EH (cell line): ENCODE measurements at places on chromosomes 12 and 14.
A peak's percentile ranks its signal among the peaks of the same experiment; 100 is the strongest.

DNA sequence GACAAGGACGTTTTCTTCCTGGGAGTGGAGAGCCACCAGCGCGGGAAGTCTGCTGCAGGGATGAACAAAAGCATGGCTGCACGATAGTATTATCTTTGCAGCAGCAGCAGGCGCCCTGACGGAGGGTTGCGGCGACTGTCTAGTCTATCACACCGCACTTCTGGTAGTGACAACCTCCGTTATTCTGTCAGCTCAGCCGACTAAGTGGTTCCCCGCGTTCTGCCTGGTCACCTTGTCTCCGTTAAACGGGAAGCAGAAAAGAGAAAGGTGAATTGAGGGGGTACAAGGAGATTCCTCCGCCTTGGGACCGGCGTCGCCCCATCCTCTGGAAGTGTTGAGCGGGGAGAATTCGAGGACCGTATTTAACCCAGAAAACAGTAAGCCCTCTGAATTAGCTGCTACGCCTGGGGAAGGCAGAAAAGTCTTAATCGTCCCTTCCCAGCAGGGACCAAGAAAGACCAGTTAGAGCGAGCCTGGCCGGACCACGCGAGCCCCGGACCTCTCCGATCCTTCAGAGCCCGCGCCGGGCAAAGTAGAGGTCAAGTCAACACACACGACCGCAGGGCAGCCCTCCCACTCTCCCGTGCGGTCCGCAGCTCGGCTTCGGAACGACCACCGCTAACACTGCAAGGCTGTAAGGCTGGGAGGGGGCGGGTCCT lies 536 bp upstream of the DAAM1 start:
- no peak for DNase-seq

GRCh38 chr14:100146531-100147091 lies 12.8 kb downstream of the DEGS2 start:
- no peak for DNase-seq

DNA sequence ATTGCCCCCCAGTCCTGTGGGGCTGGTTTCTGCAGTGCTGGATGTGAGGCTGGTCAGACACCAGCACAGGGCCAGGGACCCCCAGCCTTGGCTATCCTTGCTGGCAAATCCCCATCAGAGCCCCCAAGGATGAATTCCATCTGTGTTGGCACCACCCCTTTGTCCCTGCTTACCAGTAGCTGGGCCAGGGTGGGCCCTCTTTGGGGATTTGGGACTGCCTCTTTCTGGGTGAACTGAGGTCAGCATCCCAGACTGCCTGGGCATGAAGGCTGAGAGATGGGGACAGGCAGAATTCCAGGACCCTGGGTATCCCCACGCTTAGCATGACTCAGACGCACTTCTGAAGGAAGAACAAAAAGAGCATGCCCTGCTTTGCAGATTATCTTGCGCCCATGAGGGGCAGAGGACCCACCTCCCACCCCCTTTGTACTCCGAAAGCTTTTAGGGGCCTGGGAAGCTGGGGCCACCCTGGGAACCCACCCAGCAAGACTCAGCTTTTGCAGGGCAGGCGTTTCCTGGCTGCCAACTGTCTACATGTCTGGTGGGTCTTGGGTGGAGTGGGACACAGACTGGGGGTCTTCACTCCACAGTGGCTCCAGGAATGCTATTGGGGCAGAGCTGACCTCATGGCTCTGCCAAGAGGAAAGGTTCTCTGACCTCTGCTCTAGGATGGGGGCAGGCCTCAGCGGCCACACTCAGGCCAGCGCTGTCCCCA lies 26.8 kb downstream of the RFLNA start:
- peak; percentile 69 for DNase-seq

DNA sequence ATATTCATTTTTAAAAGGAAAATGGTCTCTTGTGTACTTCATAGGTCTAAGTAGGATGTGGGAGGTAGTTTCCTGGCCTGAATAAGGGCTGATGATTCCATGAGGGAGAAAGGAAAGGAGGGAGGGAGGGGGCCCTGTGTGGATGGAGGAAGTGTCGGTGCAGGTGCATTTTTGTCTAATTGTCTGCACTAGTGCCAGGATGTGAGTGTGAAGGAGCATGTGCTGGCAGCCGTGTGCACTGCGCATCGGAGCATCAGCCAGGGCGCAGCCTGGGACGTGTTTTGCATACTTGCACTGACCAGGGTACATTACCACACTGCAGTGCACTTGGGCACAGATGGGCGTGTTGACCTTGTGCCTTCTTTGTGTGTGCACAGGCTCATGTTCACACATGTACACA lies 29.2 kb downstream of the SMUG1 start:
- DNase-seq: no peak

DNA sequence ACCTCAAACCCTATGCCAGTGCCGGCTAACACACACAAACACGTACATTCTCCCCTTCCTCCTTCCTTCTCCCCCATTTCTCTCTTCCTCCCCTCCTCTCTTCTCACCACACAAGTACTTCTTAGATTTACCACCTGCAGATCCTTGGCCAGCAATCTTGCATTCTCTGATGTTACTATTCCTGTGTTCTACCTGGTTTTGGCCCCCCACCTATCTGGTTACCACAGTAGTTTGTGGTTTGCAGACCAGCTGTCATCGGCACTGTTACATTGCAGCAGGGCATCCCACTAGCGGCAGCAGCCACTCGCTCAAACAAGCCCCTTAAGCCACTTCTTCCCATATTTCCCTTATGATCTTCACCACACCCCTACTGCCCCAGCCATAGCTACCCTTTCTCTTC lies 3.9 kb downstream of the ABHD4 start:
- DNase-seq: no peak

DNA sequence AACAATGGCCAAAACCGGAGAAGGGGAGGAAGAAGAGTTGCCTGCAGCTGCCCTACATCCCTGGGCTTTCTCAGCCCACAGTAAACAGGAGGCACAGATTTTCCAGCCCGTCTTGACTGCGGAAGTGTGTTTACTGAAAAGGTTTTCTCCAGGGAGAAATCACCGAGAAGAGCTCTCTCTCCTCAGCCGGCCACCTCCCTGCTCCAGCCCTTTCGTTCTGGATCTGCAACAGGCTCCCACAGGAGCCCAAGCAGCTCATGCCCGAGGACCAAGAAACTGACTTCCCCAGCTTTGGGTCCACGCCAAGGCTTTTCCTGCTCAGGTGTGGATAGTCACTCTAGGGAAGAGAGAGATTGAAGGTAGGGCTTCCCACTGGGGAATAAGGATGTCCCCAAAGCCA lies 61.7 kb downstream of the BCL11B start:
- no peak for DNase-seq

DNA sequence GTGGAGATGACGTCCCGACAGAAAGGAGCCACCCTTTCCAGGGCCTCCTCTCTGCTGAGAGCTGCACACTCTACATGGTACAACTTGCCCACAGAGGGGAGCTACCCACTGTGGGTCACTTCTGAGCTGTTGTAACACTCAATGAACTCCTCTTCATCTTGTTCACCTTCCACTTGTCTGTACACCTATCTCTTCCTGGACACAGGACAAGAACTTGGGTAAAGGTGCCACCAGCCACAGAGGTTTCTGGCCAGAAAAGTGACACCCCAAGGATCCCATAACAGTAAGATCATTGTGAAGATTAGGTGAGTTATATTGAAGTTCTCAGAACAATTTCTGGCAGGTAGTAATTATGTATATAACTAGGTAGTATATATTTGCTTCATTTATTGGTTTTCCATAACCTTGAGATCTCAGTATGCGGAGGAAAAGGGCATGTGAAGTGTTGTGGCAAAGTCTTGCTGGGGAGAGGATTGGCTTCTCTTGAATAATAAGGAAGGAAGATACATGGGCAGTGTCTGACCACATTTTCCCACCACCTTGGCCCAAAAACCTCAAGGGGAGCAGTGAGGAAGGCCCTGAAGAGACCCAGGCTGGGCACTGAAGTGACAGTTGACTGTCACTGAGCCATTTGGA lies 34.2 kb downstream of the KRT76 start:
- no peak for DNase-seq

- no peak for DNase-seq
Observed at GRCh38 chr14:100348784-100349685, 25.9 kb downstream of the SLC25A47 start.

DNA sequence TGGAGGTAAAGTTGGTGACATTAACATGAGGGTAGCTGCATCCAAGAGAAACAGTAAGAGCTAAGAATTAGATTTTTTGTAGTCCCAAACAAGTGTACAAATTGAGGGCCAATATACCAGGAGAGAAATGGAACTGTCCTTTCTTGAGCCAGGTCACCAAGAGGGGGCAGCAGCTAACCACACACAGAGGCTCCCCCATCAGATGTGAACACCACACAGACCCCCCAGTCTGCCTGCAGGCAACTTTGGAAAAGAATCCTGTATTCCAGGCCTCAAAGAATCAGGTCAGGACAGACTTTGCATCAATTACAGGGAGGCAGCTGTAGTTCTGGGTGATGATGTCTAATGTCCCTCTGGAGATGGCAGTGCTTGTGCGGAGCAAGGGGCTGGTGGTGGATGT lies 77.9 kb downstream of the SPTB start:
- peak; percentile 60 for DNase-seq

- DNase-seq: no peak
Observed at GRCh38 chr14:104091927-104092771, 6.6 kb downstream of the ASPG start.

DNA sequence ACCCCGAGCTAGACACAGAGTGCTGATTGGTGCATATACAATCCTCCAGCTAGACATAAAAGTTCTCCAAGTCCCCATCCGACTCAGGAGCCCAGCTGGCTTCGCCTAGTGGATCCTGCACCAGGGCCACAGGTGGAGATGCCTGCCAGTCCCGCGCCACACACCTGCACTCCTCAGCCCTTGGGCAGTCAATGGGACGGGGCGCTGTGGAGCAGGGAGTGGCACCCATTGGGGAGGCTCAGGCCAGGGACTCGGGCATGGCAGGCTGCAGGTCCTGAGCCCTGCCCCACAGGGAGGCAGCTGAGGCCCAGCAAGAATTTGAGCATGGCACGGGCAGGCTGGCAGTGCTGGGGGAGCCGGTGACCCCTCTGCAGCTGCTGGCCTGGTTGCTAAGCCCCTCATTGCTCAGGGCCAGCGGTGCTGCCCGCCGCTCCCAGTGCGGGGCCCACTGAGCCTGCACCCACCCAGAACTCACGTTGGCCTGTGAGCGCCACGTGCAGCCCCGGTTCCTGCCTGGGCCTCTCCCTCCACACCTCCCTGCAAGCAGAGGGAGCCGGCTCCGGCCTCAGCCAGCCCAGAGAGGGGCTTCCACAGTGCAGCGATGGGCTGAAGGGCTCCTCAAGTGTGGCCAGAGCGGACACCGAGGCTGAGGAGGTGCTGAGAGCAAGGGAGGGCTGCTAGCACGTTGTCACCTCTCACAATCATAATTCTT lies 136.7 kb downstream of the PAWR start:
- no peak for DNase-seq

DNA sequence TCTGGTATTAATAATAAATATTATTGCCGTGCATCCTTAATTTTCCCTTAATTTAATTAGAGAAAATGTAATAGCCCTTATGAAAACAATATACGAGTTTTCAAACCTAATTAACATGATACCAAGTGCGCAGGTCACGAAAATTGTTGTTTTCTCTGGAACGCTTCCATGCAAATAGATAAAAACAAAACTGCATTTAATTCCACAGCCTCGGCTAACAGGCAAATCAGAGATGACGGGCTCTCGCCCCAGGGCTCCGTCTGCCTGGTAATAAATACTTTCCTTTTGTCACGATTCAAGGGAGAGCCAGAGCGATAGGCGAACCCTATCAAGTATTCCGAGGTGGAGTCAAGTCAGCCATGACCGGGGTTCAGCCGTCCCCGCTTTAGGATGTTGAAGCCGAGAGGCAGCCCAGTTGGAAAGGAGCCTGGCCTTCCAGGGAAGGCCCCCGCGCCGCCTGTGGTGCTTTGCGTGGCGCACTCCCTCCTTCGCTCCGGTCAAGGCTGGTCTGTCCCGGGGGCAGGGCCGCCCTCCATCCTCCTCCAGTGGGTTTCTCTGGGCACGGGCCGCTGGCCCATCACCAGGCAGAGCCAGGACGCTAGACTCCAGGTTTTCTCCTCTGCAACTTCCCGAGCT lies 137.8 kb upstream of the GSC start:
- peak; percentile 33 for DNase-seq

DNA sequence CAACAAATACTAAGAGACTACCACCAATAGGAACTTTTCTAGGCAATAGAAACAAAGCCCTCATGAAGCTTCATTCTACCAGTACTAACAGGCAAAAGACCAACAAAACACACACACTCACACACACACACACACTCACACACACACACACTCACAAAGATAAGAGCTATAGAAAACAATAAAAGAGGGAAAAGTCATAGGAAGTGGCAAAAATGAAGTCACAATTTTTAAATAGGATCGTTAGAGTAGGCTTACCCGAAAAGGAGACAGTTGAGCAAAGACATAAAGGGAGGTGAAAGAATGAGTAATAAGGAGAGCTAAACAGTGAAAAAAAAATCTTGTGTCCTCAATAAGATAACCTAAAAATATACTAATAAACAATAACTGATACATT lies 66.5 kb downstream of the C2CD5 start:
- DNase-seq: no peak

DNA sequence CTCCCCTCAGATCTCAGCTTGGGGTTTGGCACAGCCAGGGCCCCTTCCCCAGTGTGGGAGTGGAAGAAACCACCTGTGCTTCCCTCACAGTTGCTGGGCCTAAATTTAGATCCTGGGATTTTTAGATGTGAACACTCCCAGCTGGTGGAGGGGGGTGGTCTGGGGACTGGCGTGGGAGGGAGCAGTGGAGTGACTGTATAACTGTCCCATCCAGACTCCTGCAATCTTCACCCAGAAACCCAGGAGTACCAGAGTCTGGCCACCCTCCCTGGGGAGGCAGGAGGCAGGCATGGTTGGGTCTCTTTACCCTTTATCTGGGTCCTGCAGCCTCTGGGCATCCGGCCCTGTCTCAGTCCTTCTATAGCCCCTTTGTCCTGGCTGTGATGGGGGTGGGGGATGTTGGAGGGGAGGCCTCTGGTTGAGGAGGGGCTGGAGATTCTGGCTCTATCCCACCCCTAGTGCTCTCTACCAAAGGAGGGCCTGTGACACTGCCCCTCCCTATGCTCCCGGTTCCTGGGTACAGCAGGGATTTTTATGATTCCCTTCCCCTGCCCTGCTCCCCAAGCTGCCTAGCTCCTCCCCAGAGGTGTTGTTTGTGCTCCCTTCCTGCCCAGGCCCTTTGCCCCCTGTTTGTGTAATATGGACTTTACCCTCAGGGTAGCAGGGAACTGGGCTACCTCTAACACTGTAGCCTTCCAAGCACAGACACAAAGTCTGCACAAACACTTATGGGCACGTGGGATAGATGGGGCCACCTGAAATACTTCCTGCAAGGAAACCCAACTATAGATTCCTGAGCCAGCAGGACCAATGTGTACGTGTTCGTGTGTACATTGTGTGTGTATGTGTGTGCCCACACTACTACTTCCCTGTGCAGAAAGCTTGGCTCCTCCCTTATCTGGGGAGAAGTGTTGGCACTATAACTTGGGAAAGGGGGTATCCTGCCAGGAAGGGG lies 1.7 kb downstream of the ERBB3 start:
- no peak for DNase-seq

DNA sequence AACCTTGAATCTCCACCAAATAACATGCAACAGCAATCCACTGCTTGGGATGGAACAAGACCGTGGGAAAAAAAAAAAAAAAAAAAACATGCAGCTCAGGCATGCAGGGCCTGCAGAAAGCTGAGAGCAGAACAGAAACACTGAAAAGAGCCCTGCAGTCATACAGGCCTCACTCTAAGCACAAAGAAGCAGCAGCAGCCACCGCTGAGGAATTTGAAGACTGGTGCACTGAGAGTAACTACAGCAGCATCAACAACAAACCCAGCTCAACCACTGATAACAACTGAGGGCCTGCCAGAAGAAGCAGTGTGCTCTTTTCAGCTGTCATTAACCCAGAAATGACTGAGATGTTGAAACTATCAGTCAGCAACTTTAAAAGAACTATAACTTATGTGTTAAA lies 354.7 kb upstream of the TMTC1 start:
- no peak for DNase-seq

- peak; percentile 86 for DNase-seq
Observed at GRCh38 chr14:24849471-24849870, 200.5 kb downstream of the STXBP6 start.
